Airway epithelial cell (primary cell): ENCODE measurements at places on chromosomes 12 and 14. TPM values are rescaled to one million over a fixed set of nuclear protein-coding genes. Genes with fewer than 3 reads are reported as not detected.

Gene CPNE6
- not detected in 2 replicates for total RNA-seq

Gene A2ML1
- 93.6 and 137 TPM in 2 replicates for total RNA-seq

Gene SERPINA9
- not detected in 2 replicates for total RNA-seq

Gene ACOT2
- 6.3 and 7.5 TPM in 2 replicates for total RNA-seq
